Fibroblast of villous mesenchyme (primary cell): ENCODE measurements at places on chromosomes 2 and 18. TPM values are rescaled to one million over a fixed set of nuclear protein-coding genes. Genes with fewer than 3 reads are reported as not detected.

Gene C2orf66
- under 0.01 TPM in 1 of 2 replicates, not detected in the other for total RNA-seq

Gene CCDC68
- 3.5 and 9.1 TPM in 2 replicates for total RNA-seq

DNA sequence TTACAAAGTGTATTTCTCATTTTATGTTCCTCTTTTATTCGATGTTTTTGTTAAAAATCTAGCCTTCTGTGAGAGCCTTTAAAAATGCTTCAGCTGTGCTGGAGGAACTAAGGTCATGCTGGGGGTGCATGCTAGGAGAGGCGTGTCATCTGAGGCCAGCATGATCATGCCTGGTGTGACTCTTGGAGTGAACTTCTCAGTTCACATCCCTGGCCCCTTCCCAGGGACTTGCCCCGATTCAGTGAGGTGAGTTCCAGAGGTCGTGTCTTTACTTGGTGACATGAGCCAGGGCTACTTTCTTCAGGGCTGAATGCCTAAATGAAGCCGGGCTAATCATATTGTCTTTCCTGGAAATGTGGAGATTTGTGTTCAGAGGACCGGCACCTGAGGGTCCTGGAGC is 264.9 kb downstream of the MREG start:
- DNase-seq: peak; percentile 30

Gene CPS1
- total RNA-seq: 19.3 and 21.6 TPM in 2 replicates

Gene ROCK1
- total RNA-seq: 42.5 and 55.3 TPM in 2 replicates

Gene RGPD3
- 0.32 and 0.43 TPM in 2 replicates for total RNA-seq

Gene ABCA12
- under 0.01 TPM in 1 of 2 replicates, not detected in the other for total RNA-seq

Gene RBM43
- total RNA-seq: 4.2 and 4.7 TPM in 2 replicates

DNA sequence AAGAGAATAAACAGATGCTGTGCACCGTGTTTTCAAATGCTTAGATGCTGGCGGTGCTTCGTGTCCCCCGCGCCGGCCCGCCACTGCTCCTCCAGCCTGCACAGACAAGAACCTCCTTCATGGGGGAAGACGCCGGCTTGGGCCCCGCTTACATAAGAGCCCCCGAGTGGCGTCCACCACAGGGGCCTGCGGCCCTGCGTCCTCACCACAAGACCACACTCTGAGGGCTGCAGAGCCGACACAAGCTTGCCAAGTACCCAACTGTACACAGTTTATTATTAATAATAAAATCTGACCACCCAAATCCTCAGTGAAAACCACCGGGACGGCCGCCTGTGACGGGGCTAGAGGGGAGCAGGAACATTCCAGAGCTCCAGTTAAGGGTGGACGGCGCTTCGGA is 232.2 kb downstream of the HDAC4 start:
- DNase-seq: no peak

DNA sequence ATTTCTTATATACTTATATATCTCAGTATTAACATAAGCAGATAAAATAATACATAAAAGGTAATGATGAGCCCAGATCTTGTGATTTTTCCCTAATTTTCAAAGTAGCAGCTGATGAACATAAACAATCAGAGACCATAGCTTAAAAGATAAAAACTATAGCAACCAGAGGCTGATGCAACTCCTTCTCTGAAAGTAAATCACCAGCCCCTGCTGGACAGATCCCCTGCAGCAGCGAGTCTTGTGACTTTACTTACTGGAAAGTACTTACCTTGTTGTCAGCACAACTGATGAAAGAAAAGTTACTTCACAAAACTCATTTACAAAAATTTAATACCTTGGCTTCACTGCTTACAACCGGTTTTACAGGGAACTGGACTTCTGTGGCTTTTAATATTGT is 67.3 kb downstream of the GORASP2 start:
- peak; percentile 84 for DNase-seq

- no peak for DNase-seq
Observed at GRCh38 chr2:9160732-9161131, 45.9 kb upstream of the ASAP2 start.

Gene ATP6V1C2
- under 0.01 TPM in 2 replicates for total RNA-seq

GRCh38 chr2:41482659-41483058 is 565.2 kb upstream of the PKDCC start:
- DNase-seq: no peak

DNA sequence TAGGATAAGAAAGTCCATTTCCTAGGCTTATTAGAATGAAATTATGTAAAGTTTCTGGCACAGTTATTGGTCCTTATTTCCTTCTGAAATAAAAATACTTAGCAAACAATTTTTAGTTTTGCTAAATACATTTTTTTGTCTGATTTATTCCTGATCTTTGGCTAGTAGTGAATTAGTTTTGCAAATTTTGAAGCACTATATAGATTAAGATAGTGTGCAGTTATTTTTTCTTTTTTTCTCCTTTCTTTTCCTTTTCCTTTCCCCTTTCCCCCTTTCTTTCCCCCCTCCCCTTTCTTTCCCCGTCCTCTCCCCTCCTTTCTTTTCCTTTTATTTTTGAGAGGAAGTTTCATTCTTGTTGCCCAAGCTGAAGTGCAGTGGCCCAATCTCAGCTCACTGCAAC is 59.7 kb downstream of the BIRC6 start:
- no peak for DNase-seq

DNA sequence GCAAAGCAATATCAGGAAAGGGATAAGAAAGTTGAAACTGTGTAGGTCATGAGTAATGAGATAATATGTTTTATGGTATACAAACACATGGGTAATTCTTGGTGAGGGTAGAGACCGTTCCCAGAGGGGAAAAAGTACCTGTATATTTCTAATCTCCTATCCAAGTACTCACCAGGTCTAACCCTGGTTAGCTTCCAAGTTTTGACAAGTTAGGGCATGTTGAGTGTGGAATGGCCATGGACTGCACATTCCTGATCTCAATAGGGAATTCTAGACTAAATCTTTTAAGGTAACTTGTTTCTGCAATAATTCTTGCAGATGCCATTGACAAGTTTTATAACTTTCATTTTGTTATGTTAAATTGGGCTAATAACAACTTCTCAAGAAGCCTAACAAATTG is 216.6 kb downstream of the SPAG16 start:
- DNase-seq: no peak

DNA sequence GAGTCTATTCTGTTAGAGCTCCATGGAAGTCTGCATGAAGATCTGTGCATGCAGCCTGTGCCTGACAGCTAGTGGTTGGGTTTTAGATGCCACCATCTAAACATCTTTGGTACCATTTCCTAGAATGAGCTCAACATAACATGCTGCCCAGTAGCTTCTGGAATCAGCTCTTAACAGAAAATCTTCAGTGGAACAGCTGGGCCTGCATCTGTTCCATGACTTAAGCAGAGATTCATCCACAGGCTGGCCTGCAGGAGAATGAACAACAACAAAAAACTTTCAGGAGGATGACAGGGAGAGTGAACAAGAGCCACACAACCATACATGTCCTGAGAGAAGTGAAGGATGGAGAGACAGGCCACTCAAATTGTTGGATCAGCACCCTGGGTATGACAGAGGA is 316.6 kb downstream of the RDH14 start:
- DNase-seq: no peak

DNA sequence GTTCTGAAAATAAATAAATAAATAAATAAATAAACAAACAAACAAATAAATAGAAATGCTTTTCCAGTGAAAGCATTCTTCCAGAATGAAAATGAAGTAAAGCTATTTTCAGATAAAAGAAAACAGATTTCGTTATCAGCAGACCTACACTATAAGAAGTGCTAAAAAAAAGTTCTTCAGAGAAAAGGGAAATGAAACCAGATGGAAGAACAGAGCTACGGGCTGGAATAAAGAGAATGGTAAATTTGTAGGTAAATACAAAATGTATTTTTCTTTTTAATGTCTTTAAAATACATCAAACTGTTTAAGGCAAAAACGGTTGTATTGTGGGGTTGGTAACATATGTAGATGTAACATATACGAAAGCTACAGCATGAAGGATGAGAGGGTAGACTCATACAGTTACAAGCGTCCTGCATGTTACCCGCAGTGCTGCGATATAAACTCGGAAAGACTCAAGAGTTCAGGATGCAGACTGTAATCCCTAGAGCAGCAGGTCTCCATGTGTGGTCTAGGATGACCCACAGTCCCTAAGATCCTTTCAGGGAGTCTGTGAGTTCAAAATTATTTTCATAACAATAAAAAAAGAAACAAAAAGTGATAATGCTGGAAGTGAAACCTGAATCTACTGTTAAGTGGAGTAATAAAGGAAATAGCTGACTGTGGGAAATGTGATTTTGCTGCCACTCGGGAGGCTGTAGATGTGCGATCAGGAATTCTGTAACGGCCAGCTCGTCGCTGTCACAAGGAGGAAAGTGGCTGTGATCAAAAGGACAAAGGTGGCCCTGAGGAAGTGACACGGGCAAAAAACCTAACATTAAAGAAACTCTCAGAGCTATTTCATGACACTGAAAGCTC is 5.3 kb upstream of the RAB12 start:
- DNase-seq: no peak

GRCh38 chr2:197208024-197208423 is 102.6 kb downstream of the ANKRD44 start:
- no peak for DNase-seq

DNA sequence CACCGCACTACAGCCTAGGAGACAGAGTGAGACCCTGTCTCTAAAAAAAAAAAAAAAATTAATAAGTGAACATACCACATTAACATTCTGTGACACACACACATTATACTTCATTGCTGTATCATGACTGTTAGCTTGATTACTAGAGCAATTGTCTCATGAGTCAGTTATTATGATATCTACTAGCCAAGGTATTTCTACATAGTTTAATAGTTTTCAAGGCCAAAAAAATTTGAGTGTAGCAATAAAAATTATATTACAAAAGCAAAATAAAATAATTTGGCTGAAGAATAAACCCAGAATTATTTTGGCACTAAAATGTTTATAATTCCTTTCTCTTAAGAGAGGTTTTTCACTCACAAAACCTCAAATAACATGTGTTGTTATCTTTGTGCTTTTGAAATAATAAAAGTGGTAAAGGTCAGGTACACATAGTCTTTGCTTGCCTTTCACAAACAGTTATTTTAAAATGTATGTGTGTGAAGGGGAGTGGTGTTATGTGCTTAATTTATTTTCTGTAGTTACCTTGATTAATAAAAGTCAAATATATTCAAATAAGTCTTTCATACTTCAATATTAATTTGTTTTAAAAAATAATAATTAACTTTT is 136.9 kb upstream of the SPOPL start:
- peak; percentile 55 for DNase-seq

- peak; percentile 77 for DNase-seq
Observed at GRCh38 chr18:76487070-76487469, 8.0 kb downstream of the ZNF516 start.

- DNase-seq: no peak
Observed at GRCh38 chr18:23284629-23285028, 149.3 kb downstream of the CABLES1 start.

DNA sequence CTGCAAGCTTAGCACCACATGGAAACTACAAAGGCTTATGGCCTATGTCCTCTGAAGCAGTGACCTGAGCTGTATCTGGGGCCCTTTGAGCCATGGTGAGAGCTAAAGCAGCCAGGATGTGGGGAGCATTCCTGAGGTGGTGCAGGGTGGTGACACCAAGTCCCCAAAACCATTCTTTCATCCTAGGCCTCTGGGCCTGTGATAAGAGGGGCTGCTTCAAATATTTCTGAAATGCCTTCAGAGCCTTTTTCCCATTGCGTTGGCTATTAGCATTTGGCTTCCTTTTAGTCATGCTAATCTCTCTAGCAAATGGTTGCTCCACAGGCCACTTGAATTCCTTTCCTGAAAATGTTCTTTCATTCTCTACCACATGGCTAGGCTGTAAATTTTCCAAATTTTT is 13.4 kb downstream of the CCDC150 start:
- no peak for DNase-seq

GRCh38 chr2:129689653-129690448 is 289.6 kb upstream of the RAB6C start:
- DNase-seq: no peak

DNA sequence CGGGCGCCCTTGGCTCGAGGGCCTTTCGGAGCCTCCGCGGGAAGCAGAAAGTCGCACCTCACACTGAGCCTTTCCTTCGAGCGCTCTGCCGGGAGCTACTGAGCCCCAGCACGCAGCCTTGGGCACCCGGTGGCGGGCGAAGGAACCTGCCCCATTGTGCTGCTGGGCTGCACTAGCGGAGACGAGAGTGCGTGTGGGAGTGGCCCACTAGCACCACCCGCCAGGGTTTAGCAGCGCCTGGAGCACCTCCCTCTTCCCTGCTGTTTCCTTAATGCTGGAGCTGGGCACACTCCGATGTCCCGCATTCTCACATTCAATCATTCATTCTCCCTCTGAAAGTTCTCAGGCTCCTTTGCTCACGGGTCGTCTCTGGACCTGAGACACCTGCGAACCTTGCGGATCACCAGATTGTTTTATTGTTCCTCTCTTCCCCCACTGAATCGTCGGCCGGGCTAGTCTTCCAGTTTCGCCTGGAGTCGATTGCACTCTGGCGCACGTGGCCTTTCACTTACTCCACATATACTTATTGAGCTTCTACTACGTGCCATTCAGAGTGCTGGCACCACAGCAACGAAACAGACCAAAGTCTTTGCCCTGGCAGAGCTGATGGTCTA is 8.5 kb upstream of the PAX3 start:
- no peak for DNase-seq

DNA sequence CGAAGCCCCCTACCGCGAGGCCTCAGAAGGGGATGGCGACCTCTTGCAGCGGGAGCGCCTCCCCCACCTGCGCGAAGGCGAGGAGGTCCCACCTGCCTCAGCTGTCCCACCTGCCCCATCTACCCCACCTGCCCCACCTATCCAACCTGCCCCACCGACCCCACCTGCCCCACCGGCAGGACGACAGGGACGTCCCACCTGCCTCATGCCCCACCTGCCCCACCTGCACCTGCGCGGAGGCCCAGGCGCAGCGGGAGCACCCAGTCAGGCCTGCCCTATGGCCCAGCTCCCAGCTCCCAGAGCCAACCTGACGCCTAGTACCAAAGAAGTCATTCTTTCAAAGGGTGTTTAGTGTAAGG is 489.1 kb upstream of the SMIM21 start:
- no peak for DNase-seq

DNA sequence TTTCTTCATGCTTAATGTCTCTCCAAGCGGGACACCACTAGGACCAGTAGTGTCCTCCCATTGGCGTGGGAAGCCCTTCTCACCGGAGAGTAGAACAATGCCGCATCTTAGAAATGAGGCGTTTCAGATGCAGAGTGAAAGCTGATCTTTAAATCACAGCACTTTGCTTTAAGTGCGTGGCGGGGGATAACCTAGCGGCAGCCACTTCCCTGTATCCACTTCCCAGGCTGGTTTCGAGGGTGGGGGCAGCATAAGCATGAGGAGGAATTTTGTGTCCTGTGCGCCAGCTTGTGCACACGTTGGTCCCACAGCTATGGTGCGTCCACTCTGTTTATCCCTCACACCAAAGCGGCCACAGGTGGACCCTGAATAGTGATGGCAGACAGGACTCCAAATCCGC is 63.1 kb downstream of the MBP start:
- DNase-seq: no peak

DNA sequence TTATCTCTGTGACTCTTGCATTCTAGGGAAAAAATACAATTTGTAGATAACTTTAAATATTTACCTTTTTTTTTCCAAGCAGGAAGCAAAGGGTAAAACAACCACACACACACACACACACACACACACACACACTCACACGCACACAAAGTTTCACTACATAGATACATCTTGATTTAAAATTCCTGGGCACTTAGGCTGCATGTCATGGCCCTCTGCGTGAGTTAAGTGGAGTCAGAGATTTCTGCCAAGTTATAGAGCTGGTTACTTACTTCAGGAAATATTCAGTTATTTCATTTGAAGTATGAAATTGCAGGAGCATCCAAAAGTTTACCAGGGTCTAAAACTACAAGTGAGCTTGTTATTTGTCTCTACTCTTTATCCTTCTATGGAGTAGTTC is 612.0 kb downstream of the IRS1 start:
- peak; percentile 83 for DNase-seq
